ENCODE measurements at places on chromosomes 3 and 15. TPM values are rescaled to one million over a fixed set of nuclear protein-coding genes. Genes with fewer than 3 reads are reported as not detected.

The GPR149 gene
- total RNA-seq: not detected

The CCR8 gene
- not detected for total RNA-seq

The CADPS gene
- total RNA-seq: 0.33 TPM

The SLTM gene
- 71.1 TPM for total RNA-seq

The GCSAM gene
- total RNA-seq: not detected

The ZNF662 gene
- 0.33 TPM for total RNA-seq

The GABRA5 gene
- total RNA-seq: 1.7 TPM

The NDUFB4 gene
- total RNA-seq: 83.6 TPM

The TM4SF1 gene
- total RNA-seq: 534 TPM

The SEC62 gene
- total RNA-seq: 23.4 TPM

The TIGIT gene
- total RNA-seq: not detected

The CFAP100 gene
- total RNA-seq: not detected

The IL17RD gene
- total RNA-seq: 1.2 TPM

The B3GNT5 gene
- 3.8 TPM for total RNA-seq

The MYO5A gene
- total RNA-seq: 399 TPM

The SECISBP2L gene
- 65.7 TPM for total RNA-seq

The ESYT3 gene
- 1.2 TPM for total RNA-seq

The PYGO1 gene
- 8.9 TPM for total RNA-seq

The NR1I2 gene
- 0.36 TPM for total RNA-seq

The AMIGO3 gene
- total RNA-seq: 0.33 TPM

The PLA1A gene
- total RNA-seq: 52.3 TPM

The CSTA gene
- not detected for total RNA-seq

The DUOXA1 gene
- total RNA-seq: under 0.01 TPM

Data from melanocyte of skin (primary cell).